AG09309 (cell line): ENCODE measurements at places on chromosomes 11 and 22.

GRCh38 chr11:113781682-113782081, 2.1 kb downstream of the CLDN25 start:
- no peak for DNase-seq

DNA sequence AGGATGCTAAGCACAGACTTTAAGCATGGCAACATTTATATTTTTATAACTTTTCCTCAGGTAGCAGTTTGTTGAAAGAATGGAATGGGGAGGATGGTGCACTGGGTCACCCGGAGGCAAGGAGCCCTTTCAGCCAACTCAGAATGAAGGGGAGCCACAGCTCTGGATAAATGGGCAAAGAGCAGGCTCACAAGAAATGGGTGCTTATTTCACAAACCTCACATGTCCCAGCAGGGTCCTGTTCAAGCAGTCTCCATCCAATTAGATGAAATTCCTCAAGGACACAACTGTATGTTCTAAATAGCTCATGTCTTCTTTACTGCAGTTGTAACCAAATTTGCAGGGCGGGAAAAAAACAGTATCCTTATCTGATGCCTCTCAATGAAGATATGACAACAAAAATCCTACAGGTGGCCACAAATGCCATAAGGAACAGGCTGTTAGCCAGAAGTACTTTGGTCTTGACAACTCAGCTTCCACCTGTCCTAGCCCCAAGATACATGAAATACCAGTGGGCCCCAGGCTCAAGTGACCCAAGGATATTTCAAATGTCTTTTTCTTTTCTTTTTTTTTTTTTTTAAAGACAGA, 48.2 kb downstream of the MAPK1 start:
- DNase-seq, result no peak

DNA sequence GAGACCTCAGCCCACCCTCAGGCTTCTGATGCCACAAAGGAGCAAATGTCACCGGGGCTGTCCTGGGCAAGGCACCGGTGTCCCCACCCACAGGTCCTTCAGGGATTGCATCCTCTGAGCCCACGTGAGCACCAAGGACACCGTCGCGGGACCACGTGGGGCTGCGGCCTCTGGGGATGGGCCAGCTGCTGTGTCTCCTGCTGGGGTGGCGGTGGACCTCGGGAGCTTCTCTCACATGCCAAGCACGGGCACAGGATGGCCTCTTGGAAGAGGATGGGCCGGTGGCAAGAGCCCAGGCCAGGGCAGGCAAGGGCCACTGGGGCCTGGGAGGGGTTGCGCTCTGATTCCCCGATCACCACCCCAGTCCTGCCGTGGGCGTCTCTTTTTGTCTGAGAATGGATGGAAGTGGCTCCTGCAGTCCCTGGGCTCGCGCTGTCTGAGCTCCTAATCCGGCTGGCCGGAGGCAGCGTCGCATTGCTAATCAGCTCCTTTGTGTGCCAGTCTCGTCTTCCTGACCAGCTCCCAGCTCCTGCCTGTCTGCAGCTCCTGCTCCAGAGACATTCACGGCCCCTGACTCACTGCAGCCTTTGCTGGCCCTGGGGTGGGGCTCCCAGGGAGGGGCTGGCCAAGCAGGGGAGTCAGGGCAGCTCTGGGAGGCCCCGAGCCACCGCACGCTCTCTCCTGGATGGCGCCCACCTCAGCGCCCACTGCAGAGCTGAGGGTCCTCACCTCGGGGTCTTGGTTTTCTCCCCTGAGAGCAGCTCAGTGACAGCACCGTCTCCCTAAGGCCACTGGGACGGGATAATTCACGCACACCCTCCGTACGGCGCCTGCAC, 146.7 kb downstream of the CTTN start:
- no peak for DNase-seq

DNA sequence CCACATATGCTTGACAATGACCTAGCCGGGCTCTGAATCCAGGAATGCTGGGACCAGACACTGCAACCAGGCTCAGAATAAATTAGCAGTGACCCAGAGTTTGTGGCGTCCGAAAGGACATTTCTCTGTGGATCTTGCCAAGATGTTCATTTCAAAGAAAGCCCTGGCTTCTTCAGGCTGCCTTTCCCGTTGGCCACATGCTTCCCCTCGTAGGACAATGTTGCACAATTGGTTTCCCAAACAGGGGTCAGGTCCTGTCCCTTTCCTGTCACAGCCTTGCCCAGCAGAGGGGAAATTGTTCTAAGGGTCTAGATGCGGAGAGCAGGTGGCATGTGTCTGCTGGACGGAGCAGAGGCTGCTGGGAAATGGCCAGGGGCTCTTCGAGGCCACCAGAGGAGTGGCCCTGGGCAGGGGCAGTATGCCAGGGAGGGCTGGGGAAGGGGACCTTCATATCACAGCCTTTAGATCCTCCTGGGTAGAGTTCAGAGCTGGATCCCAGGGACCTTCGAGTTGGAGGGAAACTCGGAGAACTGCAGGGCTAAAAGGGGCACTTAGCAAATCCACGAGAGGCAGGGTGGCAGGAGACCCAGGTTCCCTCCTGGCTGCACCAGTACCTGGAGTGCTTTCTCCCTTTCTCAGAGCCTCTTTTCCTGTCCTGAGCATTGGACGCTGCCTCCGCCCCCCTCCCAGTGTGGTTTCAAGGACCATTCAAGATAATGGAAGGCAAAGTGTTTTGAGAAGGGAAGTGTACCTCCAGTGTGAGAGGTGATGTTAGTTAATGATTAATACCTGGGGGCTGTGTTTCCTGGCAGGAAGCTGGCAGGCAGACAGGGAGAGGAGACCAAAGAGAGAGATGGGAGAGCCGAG, 42.3 kb downstream of the C11orf96 start:
- DNase-seq, result no peak

- peak; percentile 87 for DNase-seq
Measured at GRCh38 chr22:46069521-46070214, 80.7 kb upstream of the PPARA start.

GRCh38 chr11:72313912-72314598, 70.1 kb upstream of the PHOX2A start:
- no peak for DNase-seq

DNA sequence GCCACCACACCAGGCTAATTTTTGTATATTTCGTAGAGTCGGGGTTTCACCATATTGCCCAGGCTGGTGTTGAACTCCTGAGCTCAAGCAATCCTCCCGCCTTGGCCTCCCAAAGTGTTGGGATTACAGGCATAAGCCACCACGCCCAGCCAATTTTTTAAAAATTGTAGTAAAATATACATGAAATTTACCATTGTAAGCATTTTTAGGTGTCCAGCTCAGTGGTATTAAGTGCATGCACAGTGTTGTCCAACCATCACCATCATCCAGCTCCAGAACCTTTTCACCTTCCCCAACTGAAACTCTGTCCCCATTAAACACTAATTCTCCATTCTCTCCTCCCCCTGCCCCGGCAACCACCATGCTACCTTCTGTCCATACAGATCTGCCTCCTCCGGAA, 8.5 kb downstream of the FADS3 start:
- DNase-seq, result no peak

- no peak for DNase-seq
Measured at GRCh38 chr11:55707029-55707428, 45.0 kb downstream of the OR4C6 start.

- DNase-seq, result no peak
Measured at GRCh38 chr11:108787105-108787504, 122.2 kb downstream of the DDX10 start.

DNA sequence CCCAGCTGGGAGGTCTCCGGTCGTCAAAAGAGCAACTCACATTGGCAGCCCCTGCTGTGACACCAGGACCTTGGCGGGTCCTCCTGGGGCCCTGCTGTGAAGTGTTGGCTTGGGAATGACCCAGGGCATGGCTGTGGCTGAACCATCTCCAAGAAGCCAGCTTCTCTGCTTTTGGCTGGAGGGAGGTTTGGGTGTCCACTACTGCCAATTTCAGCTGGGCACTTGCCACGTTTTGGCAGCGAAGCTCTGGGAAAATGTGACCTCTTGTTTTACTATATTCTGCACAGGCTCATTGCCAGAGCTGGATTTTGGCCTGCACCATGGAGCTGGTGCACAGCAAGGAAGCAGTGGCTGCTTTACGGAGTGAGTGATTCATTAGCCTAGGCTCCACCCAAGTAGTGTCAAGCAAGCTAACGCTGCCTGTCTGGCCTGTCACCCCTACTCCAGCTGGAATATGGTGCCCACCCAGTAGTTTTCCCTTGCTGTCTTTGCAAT, 24.3 kb upstream of the SMCO4 start:
- no peak for DNase-seq

DNA sequence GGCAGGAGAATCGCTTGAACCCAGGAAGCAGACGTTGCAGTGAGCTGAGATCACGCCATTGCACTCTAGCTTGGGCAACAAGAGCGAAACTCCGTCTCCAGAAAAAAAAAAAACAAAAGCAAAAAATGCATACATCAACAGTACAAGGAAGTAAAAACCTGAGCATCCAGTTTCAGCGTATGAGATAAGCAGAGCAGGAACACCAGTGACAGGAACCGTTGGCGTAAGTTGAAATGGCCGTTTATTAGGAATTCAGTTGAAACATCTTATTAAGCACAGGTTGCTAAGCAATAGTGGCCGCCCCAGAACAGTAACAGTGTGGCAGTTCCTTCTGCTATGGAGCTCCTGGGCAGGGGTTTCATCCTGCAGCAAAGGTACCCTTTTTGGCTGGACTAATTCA, 4.0 kb upstream of the L3MBTL2 start:
- no peak for DNase-seq

GRCh38 chr11:43992834-43993637, 50.6 kb downstream of the C11orf96 start:
- no peak for DNase-seq

DNA sequence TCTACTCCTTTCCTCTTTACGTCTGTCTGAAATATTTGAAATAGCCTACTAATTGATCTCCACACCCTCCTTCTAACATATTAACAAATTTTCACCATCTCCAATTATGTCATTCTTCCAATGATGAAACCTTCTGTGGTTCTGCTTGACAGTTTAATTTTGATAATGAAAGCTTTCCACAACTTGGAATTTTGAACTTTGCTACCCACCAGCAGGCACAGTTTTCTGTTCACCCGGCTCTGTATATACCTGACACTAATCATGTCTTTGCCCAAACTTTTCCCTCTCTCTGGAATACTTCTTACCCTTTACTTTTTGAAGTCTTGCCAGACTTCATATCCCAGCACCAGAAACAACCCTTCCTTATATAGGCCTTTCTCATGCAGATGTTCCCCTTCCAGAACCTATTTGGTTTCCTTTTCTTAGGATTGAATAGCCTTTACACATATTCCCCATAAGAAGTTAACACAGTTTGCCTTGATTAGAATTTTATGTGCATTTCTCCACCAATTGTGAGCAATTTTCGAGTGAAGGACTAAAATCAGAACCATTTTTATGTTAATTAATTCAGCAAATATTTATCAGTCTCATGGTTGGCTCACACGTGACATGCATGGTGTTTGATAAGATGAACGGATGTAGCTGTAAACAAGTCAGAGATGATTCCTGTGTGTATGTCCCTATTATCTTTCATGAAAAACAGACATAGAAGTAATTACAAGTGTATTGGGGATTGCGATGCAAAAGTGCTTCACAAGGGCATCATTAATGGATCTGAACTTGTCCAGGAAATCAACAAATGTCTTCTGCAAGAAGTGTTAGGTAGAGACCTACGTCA, 173.4 kb downstream of the ARHGAP42 start:
- DNase-seq, result no peak

DNA sequence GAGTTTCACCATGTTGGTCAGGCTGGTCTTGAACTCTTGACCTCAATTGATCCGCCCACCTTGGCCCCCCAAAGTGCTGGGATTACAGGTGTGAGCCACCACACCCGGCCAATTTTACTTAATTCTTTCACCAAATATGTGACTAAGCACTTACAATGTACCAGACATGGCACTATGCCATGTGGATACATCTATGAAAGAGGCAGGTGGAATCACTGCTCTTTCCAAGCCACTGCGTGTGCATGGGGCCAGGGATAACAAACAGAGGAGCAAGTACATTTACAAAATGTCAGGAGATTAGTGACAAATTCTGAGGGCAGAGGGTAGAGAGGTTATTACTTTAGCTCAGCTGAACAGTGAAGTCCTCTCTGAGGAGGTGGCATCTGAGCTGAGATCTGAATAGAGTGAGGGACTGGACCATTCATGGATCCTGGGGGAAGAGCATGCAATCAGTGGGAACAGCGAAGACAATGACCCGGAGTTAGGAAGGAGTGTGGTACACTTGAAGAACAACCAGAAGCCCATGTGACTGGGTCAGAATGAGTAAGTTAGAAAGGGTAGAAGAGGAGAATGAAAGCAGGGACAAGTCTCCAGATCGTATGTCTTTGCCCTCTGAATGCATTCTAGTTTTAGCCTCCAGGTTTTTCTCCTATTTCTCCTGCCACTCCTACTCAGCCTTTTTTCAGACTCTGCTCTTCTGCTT, 38.3 kb upstream of the GRAMD1B start:
- no peak for DNase-seq

GRCh38 chr11:1652771-1653540, 23.4 kb downstream of the KRTAP5-5 start:
- DNase-seq, result no peak

GRCh38 chr11:106304274-106304673, 226.8 kb downstream of the AASDHPPT start:
- DNase-seq, result peak; percentile 7

- no peak for DNase-seq
Measured at GRCh38 chr22:26359156-26359555, 69.9 kb upstream of the ASPHD2 start.

DNA sequence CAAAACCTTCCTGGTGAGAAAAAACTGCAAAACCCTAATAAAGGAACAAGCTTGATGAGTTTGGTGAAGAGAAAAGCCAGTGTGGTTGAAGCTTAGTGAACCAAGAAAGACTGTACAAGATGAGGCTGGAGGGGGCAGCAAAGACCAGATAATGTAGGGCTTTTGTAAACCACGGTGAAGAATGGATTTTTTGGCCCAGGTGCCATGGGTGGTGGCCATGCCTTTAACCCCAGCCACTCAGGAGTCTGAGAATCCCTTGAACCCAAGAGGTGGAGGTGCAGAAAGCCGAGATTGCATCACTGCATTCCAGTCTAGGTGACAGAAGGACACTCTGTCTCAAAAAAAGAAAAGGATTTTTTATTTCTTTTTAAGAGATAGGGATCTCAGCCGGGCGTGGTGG, 5.0 kb upstream of the ZDHHC5 start:
- no peak for DNase-seq
